ENCODE measurements at places on chromosomes 11 and 22.

DNA sequence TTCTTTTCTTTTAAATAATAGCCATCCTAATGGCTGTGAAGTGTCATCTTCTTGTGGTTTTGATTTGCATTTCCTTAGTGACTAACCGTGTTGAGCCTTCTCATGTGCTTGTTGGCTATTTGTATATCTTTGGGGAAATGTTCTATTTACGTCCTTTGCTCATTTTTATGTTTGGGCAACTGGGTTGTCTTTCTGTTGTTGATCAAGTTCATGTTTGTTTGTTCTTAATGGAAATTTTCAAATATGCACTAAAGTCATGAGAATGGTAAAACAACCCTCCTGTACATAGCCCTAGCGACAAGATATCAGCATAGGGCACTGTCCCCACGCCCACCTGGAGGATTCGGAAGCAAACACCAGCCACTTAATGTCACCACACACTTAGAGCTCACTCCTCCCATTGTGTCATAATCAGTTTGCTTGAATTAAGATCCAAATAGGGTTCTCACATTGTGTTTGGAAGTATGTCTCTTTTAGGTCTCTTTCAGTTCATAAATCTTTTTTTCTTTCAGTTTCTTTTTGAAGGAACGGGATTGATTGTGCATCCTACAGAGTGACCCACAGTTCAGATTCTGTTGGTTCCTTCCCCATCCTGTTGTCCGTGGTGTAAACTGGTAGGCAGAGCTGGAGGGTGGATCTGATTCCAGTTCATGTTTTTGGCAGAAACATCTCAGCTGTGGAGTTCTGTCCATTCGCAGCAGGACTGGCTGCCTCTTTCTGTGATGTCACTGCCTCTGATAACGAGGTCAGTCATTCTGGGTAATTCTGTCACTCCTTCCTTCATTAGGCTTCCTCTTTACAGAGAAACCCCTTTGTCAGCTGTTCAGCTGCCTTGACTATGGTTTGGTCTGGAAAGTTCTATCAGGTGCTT is 26.4 kb upstream of the ADORA2A start:
- no peak for DNase-seq

- no peak for DNase-seq
These were observed 12.0 kb downstream of the ATXN10 start for GRCh38 chr22:45683680-45684079.

GRCh38 chr11:95760941-95761340 is 28.6 kb downstream of the FAM76B start:
- DNase-seq: no peak

- DNase-seq: no peak
These were observed 2.1 kb downstream of the TRAF6 start for GRCh38 chr11:36507824-36508489.

DNA sequence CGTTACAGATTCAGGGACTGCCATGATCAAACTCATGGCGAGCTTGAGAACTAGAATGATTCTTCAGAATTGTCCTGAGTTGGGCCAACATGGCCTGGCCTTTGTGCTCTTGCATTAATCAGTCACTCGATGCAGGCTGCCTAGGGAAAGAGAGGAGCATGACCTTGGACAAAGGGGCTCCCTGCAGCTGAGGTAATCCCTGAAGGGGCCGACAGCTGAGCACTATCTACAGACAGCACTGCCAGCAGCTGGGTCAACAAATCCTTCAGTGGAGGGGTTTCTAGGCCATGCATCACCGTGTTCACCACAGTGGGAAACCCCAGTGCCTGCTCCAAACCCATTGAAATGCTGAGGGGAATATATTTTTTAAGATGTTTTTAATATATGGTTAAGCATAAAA is 159.5 kb upstream of the POU2AF2 start:
- peak; percentile 84 for DNase-seq

DNA sequence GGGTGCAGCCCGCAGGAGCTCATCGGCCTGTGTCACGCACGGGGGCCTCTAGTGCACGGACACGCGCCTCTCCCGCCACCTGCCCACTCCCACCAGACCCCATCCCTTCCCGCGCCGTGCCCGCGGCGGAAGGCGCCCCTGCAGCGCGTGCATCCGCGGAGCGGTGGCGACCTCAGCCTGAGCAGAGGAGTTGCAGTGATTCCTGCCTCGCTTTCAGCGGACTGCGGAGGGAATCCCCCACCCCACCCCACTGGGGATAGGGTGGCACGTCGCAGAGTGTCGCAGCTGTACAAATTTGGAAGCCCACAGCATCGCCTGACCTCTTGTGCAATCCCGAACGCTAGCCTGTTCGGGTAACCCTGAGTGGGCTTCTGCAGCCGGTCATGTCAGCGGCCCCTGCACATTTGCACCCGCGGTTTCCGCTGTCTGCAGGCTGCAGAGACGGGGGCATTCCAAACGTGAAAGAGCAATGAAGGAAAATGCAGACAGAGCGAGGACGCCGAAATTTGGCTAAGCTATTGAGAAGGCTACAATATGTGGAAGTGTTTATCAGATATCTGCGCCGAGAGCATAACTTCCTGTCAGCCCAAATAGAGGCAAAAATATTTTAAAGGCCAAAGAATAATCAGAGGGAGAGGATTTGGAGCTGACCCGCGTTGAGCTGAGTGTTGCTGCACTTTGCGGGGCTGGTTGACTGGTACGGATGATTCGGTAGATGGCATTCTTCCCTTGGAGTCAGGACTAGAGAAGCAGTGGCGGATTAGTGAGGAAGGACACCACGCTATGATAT is 617 bp upstream of the ARHGAP20 start:
- DNase-seq: peak; percentile 38

- DNase-seq: no peak
These were observed 1.8 kb downstream of the BET1L start for GRCh38 chr11:205221-206001.
